NCI-H510A (cell line): ENCODE measurements at places on chromosomes 1 and 21.

GRCh38 chr1:25095635-25096200, 136.6 kb downstream of the SYF2 start:
- no peak for DNase-seq

DNA sequence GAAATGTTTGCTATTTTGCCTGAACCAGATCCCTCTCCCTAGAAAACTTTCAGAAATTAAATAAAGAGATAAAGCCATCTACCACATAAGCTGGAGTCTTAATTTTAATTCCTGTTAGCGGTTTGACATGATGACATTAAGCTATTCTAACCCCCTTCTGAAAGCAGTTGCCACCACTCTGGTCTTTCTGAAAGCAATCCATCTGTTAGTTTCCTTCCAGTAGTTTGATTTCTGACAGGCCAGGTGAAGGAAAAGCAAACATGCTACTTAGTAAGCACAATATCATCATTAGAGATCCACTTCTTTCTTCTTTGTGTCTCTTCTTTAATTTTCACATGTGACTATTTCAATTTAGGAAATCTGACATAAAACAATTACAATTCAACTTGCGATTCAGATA, 39.9 kb downstream of the RGL1 start:
- no peak for DNase-seq

DNA sequence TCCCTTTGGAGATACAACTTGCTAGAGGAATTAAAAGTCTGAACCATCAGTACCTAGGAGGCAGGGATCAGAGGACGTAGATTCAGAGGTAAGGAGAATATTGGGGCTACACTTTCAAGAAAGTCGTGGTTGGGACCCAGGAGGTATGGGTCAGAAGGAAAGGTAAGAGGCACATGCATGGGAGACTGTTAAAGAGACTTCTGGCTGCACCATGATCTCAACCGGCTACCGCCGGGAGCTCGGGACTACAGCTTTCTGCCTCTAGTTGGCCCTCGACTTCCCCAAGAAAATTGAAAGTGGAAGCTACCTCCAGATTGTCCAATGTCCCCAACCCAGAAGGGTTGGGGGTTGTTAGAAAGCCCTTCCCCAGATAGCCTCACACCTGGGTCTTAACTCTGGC, 355.7 kb upstream of the TMPRSS15 start:
- no peak for DNase-seq

GRCh38 chr1:228785366-228786330, 50.4 kb downstream of the RHOU start:
- no peak for DNase-seq

GRCh38 chr1:96981181-96981580, 259.6 kb downstream of the PTBP2 start:
- DNase-seq = no peak

GRCh38 chr1:5617179-5617520, 375.1 kb downstream of the NPHP4 start:
- no peak for DNase-seq
